ENCODE measurements at places on chromosomes 11 and 22.

GRCh38 chr11:57493507-57494503 lies 21.7 kb downstream of the SLC43A1 start:
- DNase-seq, result peak; percentile 41

GRCh38 chr22:17056058-17056457 lies 28.7 kb upstream of the IL17RA start:
- DNase-seq, result no peak

DNA sequence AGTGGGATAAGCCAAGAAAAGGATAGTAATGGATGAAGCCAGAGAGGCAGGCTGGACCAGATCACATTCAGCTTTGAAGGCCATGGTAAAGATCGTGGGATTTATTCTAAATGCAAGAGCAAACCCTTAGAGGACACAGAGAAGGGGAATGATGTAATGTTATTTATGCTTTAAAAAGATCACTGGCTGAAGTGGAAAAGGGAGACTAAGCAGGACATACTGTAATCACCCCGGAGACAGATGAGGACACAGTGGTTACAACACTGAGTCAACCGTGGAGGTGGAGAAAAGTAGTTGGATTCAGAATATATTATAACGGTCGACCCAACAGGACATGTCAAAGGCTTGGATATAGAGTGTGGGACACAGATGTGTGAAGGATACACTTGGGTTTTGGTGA lies 38.5 kb downstream of the CDON start:
- DNase-seq, result no peak

- DNase-seq, result no peak
Measured at GRCh38 chr11:69291459-69292110, 2.4 kb upstream of the MYEOV start.

- no peak for DNase-seq
Measured at GRCh38 chr11:66617155-66617834, 865 bp downstream of the RBM14 start.

GRCh38 chr11:124543145-124543544 lies 309 bp downstream of the OR8B12 start:
- no peak for DNase-seq

DNA sequence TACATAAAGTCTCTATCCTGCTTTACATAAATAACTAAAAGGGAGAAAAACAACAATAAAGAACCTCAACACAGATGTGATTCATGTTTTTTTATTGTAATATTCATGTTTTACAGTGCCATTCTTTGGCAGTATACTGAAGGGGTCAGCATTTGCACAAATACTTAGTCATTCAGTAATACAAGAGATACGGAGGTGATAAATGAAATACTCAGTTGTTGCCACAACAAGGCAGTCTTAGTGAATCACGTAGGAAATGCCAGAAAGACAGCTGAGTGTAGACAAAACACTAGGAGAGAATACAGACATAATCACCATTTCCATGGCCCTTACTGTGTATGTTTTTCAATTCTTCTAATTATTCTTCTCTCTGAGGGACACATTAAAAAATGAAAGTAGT lies 910.4 kb downstream of the METTL15 start:
- DNase-seq, result peak; percentile 85

- no peak for DNase-seq
Measured at GRCh38 chr11:96367342-96367741, 22.4 kb downstream of the CCDC82 start.

DNA sequence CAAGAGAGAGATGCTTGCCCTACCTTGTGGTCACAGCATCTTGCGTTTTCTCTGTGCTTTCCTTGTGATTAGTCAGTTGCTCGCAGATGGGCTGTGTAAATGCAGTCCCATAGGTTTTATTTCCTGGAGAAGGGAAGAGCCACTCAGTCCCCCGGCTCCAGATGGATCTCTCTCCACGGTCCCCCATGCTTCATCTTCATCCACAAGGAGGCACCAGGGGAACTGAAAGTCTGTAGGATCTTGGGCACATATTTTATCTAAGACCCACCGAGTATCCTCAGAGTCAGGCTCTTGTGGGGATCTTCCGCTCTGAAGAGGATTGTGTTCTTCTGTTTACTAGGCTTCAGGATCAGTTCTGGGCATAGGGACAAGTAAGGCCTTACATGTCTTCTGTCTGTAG lies 66.8 kb upstream of the E2F8 start:
- DNase-seq, result no peak

DNA sequence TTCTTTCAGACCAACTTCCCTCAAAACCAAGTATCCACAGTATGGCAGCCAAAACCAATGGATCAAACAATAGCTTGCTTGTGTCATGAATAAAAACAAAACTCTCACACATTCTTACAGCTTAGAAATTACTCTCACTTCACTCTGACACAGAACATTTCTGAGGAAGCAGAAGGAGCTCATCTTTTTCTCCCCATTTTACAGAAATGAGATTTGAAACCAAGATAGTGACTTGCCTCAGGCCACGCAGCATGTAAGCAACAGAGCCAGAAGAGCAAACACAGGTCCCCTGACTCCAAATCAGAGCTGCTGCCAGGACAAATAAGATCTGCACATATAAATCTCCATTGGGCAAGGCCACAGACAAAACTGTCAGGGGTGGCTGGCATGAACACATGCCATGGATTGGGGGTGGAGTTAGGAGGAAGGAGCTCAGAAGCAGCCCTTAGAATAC lies 64.8 kb downstream of the RAB30 start:
- no peak for DNase-seq

DNA sequence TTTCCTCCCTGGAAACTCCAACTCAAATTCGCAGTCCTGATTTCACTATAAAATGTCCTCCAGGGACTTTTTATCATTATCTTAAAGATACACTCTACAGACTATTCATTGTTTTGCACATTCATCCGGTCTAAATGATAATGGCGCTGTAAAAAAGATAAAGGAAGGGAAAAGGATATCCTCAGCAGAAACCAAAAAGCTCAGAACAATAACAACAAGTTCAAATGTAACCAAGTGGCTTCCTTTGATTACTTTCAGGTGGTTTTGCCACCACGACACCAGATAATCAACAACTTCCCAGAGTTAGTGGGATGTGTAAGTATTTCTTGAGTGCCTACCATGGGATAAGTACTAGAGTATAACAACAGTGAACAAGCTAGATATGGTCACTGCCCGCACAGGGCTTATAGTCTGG lies 26.3 kb downstream of the PRCP start:
- no peak for DNase-seq

DNA sequence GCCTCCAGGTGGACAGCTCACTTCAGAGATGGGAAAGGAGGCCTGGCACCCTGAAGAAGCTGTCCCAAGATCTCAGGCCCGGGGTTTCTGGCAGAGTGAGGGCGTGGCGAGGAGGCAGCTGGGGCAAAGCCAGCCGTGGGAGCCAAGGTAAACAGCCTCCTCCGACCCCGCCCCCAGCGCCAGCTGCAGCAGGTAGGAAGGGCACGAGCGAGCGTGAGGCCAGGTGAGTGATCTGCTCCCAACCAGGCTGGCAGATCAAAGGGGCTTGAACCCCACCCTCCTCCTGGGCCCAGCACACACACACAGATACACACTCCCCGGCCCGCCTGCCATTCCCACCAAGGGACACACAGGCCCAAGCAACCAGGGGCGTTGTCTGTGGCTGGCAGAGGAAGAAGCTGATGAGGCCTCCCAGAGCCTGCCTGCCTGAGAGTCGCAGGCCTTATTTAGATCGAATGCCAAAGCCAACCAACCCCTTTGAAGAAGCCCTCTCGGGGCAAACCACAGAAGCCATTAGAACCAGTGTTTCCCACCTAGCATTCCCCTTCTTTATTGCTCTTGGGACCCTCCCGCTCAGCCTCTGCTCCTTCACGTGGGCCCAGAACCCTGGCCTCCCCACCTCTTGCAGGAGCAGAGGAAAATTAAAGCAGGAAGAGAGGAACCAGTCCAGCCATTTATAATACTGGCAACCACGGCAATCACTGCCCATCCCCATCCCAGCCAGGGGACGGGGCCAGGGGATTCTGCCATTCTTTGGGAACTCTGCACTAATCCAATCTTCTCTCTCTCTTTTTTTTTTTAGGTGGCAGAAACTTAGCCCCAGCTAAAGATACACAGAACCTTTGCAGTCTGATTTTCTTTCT lies 5.0 kb downstream of the PDGFB start:
- DNase-seq, result no peak

DNA sequence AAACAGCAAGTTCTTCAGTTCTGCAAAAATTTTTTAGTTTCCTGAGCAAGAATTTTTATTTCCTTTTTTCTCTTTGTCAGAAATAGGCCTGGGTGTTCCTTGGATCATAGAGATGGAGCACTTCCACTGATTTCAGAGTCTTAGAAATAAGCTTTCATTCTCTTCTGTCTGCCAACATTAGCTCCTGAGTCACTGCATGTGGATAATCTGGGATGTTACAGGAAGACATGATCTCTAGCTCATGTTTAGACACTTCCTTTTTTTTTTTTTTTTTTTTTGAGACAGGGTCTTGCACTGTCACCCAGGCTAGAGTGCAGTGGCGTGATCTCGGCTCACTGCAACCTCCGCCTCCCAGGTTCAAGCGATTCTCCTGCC lies 13.2 kb upstream of the TMEM218 start:
- DNase-seq, result no peak

DNA sequence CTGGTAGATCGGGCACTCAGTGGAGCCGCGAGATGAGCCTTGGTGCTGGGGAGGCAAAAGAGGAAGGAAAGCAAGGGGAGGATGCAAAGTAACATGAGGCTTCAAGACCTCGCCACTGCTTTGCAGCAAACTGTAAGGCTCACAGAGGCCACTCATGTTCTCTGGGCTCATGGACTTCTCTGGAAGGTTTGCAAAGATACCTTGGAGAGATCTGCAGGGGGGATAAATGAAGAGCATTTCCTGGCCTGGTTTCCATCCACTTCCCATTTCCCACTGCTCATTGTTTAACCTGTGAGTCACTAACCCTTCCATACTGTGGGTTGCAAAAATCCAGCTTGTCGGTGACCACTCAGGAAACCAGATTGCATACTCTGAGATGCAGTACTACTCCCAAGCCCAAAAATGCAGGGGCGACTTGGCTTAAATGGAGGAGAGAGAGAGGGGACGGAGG lies 38.5 kb downstream of the OSBP2 start:
- peak; percentile 62 for DNase-seq

GRCh38 chr11:114448749-114449482 lies 9.6 kb downstream of the REXO2 start:
- DNase-seq, result peak; percentile 14

- DNase-seq, result no peak
Measured at GRCh38 chr11:1219834-1220815, 2.7 kb upstream of the MUC5B start.

DNA sequence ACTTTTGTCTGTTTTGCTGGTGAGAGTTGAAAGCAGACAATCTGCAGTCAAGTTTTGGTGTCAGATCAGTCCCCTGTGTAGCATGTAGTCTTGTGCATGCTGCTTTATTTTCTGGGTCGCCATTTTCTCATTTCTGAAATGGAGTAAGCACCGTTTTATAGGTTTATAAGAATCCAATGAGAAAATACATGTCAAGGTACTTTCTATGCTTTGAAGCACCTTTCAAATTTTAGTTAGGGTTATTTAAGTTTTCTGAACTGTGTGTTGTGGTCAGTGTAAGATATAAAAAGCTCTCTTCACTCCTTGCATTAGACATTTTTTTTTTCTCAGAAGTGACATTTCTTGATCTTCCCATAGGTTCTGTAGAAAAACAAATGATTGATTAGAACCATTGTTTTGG lies 283.2 kb downstream of the ETS1 start:
- DNase-seq, result no peak

GRCh38 chr11:64759722-64760719 lies at the start of gene PYGM:
Gene PYGM, minus strand, starts transcription at chr11:64759974. Its CDS starts 76 bp downstream, at chr11:64759898.
- DNase-seq, result peak; percentile 37

DNA sequence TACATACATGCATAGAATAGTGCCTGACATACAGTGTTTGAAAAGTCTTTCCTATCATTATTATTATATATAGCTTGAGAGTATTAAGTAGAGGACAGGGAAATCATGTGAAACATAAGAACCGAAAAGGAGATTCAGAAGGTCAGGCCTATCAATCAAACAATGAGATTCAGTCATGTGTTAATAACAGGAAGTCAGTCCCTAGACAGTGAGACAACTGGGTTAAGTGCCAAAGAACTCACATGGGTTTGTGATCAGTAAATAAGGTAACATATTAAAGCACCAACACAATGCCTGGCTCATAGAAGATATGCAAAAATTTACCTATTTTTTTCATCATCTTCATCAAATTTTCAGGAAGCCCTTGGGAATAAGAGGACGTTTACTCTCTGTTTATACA lies 174.3 kb upstream of the FAT3 start:
- no peak for DNase-seq

- no peak for DNase-seq
Measured at GRCh38 chr11:8961401-8961800, 2.8 kb downstream of the TMEM9B start.

DNA sequence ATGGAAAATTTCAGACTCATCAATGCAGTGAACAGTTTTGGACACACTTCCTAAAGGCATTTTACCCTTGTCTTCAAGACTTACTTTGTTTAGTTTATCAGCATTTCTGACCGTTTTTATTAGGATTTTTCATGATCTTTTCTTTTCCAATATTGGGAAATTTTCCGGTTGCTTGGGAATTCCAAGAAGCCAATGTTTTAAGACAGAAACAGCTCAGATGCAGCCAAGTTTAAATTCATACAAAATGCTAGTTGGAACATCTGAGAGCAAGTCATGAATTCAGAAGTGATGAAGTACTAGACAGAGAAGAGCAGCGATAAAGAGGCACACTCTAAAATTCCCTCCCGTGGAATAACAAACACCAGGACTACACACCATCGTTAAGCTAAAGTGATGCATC lies 68.6 kb downstream of the RAB38 start:
- DNase-seq, result no peak

- DNase-seq, result no peak
Measured at GRCh38 chr11:94757037-94757735, 11.0 kb upstream of the AMOTL1 start.

- DNase-seq, result no peak
Measured at GRCh38 chr11:76796511-76797198, 13.5 kb downstream of the TSKU start.

DNA sequence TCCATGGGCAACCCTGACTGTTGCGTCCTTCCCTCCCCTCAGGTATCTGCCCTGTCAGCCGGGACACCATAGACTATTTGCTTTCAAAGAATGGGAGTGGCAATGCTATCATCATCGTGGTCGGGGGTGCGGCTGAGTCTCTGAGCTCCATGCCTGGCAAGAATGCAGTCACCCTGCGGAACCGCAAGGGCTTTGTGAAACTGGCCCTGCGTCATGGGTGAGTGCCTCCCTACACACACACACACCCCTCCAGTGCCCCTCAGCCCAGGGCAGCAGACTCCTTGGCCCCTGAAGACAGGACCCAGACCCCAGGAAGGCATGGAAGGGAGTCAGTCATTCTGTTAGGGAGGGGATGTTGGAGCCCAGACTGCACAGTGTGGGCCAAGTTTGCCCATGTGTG lies 17.9 kb upstream of the UVRAG start:
- no peak for DNase-seq

DNA sequence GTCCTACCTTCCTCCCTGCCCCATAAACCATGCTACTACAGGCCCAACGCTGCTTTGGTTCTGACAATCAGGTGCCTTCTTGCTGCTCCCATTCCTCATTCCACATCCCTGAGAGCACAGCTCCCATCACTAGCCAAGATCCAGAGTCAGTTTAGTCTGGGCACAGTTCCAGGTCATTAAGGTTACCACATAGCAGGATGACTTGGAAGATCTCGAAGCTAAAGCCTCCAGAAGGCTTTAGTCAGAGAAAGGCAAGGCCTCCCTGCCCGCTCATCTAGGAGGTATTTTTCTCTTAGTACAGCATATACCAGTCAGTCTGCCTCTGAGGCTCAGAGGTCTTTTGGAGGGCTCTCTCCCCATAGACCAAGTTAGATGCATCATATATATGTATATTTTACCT lies 30.3 kb downstream of the TRIM66 start:
- peak; percentile 99 for DNase-seq

- peak; percentile 45 for DNase-seq
Measured at GRCh38 chr11:85809863-85810262, 1.1 kb downstream of the SYTL2 start.

GRCh38 chr11:61946894-61947293 lies 3.3 kb upstream of the BEST1 start:
- DNase-seq, result no peak
